ENCODE measurements at places on chromosomes 12 and 14.
A peak's percentile ranks its signal among the peaks of the same experiment; 100 is the strongest.

GRCh38 chr12:21169878-21170472 lies 39.0 kb downstream of the SLCO1B1 start:
- peak; percentile 13 for DNase-seq

GRCh38 chr14:105049753-105050550 lies 15.3 kb downstream of the GPR132 start:
- no peak for DNase-seq

DNA sequence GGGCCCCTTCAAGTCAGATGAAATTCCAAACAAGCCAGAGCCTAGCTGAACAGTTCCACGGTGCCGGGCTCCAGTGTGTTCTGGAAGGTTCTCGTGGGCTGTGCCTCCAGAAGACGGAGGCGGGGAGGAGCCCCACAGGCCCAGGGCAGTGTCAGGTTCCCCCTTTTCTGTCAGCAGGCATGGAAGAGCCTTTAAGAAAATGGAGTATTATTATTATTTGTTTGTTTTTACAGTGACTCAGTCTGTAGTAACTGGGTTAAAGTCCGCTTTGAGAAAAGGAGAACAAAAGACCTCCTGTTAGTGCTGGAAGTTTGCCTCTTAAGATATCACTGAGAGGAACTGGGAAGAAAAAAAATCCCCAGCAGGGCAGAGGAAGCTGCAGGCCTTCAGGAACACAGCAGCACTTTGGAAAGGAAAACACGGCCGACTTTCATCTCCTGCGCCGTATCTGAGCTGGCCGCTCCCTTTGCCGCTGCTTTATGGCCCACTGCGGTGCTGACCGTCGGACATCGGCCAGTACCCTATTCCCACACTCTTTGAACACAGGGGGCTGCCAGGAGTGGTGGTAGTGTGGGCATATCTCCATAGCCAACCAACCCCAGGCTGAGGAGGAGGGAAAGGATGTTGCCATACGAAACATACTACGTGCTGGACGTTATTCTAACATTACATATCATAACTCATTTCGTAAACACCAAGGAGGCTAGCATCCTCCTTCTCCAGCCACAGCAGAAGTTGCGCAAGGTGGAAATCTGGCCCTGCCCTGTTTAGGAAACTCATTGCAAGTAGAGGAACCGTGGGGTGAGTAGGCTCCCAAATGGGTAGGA lies 194.0 kb downstream of the ZFP36L1 start:
- no peak for DNase-seq

DNA sequence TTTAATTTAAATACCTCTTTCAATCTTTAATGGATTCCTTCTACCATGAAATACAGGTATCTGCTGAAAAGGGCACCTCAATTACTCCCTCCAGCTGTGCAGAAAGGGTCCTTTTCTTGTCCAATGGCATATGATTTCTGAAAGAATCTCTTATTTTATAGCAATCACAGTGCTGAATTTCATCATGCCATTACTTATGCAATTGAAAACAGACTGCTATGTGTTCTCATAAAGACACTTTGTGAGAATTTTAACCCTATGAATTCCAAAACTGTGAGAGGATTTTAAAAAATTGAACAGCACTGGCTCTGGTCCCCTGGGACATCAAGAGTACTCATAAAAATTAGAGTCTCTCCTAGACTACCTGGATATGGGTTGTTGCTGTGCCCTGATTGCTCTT lies 45.9 kb upstream of the CNOT2 start:
- DNase-seq: no peak

DNA sequence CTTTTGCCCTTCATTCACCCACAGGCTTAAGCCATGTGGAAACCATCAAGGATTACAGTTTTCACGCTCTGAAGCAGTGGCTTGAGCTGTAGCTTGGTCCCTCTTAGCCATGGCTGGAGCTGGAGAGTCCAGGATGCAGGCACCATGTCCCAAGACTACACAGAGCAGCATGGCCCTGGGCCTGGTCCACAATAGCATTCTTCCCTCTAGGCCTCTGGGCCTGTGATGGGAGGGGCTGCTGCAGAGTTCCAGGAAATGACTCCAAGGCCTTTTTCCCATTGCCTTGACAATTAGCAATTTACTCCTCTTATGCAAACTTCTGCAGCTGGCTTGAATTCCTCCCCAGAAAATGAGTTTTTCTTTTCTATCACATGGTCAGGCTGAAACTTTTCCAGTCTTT lies 211.3 kb downstream of the RERGL start:
- DNase-seq: no peak

- DNase-seq: no peak
Observed at GRCh38 chr12:80282761-80283160, 161.3 kb upstream of the PTPRQ start.

GRCh38 chr14:33198684-33199083 lies 260.0 kb downstream of the NPAS3 start:
- DNase-seq: no peak

DNA sequence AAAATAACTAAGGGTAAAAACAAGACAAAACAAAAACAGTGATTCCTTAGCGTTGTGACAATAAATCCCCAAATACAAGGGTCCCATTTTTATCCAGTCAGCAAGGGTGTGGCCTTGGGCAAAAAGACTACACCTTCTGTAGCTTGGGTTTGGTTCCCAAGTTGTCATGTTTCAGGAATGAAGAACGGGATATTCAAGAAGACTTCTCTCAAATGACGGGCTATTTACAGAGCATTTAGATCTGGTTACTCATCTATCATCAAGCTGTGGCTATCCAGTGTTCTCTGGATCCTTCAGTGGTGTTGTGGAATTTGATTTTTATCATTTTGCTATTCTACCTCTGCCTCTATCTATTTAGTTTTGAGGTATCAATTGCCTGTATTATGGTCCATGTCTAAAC lies 219.7 kb downstream of the SLC25A21 start:
- no peak for DNase-seq

GRCh38 chr12:52164624-52165023 lies 27.2 kb downstream of the KRT80 start:
- no peak for DNase-seq

DNA sequence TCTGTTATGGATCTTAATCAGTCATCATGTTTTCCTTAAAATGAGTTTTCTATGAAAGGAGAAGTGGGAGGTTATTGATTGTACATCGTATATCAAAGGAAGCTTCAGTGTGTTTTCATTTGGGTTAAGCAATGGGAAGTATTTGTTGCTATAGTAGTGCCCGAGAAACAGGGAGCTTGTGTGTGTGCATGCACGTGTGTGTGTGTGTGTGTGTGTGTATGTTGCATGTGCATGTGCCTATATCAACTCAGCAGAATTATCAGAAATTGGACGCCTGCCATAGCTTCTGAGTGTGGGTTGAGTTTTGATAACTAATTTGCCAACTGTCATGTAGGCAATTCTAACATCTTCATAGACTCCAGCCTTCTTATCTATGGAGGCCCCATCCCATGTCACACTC lies 246.1 kb upstream of the CRY1 start:
- no peak for DNase-seq

GRCh38 chr12:67761566-67761965 lies 113.0 kb downstream of the DYRK2 start:
- no peak for DNase-seq

GRCh38 chr14:44663136-44663535 lies 156.1 kb upstream of the FSCB start:
- no peak for DNase-seq

DNA sequence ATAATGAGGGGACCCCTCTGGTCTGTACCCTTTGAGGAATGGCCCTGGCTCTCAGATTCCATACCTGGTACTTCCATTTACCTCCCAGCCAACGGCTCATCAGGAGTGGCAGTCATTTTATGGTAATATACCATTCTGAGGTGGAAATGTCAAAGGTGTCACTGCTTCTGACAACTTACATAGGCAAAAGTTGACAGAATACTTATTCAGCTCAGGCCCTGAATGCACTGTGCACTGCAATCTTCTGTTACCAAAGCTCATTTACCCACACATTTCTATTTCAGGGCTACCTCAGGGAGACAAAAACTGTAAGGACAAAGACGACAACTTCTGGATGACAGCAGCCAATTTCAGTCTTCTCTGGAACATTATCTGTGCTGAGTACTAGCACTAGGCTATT lies 212.2 kb upstream of the TMEM260 start:
- no peak for DNase-seq

GRCh38 chr12:114626-115211 lies 48.2 kb downstream of the IQSEC3 start:
- DNase-seq: no peak

- no peak for DNase-seq
Observed at GRCh38 chr12:109722721-109723094, 9.1 kb downstream of the FAM222A start.

- no peak for DNase-seq
Observed at GRCh38 chr14:106276326-106277267, 750.2 kb downstream of the TMEM121 start.

DNA sequence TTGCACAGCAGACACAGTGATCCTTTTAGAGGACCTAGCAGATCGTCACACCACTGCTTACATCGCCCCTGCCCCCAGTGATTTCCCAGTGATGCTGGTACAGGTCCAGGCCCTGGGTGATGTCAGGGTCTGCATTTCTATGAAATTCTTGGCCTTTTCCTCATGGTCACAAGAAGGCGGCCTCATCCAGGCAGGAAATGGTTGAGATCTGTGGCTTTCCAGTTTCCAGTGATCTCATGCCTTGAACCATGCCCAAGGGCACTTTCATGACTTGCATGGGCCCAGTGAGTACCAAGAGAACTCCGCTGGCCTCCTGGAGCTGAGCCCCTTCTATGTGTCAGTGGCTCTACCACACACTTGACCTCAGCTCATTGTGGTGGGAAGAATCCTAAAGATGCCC lies 41.9 kb upstream of the BDKRB2 start:
- no peak for DNase-seq

DNA sequence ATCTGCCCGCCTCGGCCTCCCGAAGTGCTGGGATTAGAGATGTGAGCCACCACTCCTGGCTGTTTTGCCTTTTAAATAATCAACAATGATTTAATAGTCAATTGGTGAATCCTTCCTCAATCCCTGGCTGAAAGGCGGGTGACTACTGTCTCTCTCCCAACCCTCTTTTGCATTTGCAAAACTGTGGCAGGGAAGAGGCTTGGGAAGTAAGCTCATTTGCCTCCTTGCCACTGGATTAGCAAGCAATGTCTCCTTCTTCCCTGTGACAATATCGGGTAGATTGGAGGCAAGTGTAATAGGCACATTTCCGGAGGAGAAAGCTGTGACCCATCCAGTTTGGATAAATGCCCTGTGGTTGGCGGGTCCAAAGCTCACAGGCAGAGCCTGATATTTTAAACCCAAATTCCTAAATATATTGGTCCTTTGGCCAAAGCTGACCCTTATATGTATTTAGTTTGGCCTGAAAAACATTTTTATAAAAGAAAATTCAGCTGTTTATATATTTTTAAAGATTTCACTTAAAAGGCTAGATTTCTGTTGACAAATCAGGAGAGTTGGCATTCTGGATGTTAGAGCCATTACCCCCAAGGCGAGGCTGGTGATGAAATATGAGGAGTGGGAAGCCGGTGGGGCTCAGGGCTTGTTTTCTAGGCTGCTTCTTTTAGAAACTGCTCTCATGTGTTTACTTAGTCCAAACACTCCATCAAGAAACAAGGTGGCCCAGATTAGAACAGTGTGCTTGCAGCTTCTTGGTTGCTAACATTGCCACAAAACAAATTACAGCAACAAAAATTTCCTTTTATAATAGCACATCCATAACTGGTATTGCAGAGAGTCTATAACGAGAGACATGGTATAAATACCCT lies 646.9 kb upstream of the TMEM132C start:
- DNase-seq: no peak

- DNase-seq: no peak
Observed at GRCh38 chr14:27559848-27560247, 962.0 kb upstream of the NOVA1 start.

DNA sequence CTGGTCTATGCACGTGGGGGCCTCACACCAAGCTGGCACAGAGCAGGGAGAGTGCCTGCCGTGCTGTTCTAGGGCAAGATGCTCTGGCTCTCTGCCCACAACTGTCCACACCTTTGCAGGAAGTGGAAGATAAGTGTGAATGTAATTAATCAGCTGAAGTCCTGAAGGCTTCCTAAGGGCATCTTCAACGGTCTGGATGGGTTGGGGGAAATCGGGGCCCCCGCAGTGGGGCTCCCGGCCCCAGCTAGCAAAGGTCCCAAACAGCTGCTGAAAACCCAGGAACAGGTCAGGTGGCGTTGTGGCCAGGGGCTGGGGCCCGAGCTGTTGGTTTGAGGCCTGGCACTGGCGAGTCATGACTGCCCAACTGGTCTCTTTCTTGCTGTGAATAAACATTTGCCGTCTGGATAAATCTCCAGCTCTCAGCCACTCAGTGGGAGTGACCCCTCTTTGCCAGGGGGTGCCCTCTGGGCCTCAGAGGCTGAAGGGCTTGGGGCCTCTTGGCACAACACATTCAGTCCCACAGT lies 6.7 kb upstream of the SLC25A29 start:
- DNase-seq: no peak

- DNase-seq: no peak
Observed at GRCh38 chr12:67431411-67432020, 162.4 kb downstream of the CAND1 start.

Data from NCI-H2029 treated with DMSO at 0.1 percent for 48 hours (cell line).